Stimulated activated CD8-positive, alpha-beta memory T cell treated with anti-CD3 and anti-CD28 coated beads, Interleukin-15, amount 100 ng/mL, for 48 hours (primary cell): ENCODE measurements at places on chromosomes 2 and 18.
A peak's percentile ranks its signal among the peaks of the same experiment; 100 is the strongest.

GRCh38 chr18:27772081-27772480 is 404.8 kb downstream of the CDH2 start:
- no peak for DNase-seq

GRCh38 chr2:131520526-131520925 is 7.2 kb upstream of the CCDC74A start:
- DNase-seq, result no peak

DNA sequence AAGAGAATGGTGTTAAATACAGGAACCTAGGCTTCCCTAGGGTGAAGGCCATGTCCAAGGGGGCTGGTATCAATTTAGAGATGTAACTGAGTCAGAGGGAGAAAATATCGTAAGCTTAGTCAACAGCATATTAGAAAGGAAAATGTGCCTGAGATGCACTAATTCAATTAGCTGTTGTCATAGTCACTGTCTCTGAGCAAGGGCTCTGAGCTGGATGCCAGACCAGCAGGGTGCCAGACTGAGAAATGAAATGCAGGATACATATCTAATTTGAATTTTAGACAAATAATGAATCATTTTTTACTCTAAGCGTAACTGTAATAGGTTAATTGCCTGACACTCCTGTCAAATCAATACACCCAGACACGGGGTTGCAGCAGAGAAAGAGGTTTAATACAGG is 11.4 kb upstream of the SLC35F6 start:
- DNase-seq, result no peak

DNA sequence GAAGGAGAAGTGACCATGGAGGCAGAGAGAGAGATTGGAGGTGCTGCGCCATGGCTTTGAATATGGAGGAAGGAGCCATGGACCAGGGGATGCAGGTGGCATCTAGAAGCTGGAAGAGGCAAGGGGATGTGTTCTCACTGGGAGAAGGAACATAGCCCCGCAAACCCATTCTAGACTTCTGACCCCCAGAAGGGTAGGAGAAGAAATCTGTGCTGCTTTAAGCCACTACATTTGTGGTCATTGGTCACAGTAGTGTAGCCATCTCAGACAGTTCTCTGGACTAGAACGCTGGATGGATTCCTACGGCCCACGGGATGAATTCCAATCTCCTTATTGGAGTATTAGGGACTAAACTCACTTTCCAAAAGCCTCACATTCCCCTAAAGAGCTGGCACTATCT is 67.8 kb downstream of the PTGR3 start:
- no peak for DNase-seq

DNA sequence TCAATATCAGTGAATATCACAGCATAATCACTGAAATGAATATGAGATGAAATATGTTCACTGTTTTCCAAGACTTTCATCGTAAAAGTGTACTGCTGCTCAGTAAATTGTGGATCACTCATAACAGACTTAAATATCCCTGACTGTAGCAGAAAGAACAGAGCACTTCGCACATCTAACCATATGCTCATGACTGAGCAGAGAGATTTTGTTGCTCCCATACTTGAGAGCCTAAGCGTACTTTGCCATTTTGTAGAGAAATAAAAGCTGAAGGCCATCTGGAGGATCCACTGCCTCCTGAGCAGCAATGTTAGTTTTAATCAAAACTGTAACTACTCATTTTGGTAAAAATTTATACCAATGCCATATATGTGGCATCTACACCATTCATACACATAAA is 243.5 kb downstream of the STK39 start:
- no peak for DNase-seq

GRCh38 chr2:112156152-112156986 is 18.2 kb downstream of the FBLN7 start:
- DNase-seq, result peak; percentile 47
